ENCODE measurements at places on chromosomes 3 and 15. TPM values are rescaled to one million over a fixed set of nuclear protein-coding genes. Genes with fewer than 3 reads are reported as not detected.
A peak's percentile ranks its signal among the peaks of the same experiment; 100 is the strongest.

Gene SLC6A20
- 0.33 TPM for total RNA-seq

- DNase-seq = no peak
Measured at GRCh38 chr3:13051066-13051465, 22.2 kb downstream of the IQSEC1 start.

Gene COL6A6
- total RNA-seq = 0.17 TPM

Gene MOBP
- not detected for total RNA-seq

Gene SPTBN5
- total RNA-seq = 0.26 TPM

GRCh38 chr3:100024520-100025303 lies 89.6 kb downstream of the FILIP1L start:
- DNase-seq = no peak

GRCh38 chr3:31067004-31067403 lies 172.5 kb upstream of the GADL1 start:
- DNase-seq = no peak

GRCh38 chr15:96348112-96349027 lies 17.9 kb downstream of the NR2F2 start:
- no peak for DNase-seq

Gene CYP8B1
- total RNA-seq = not detected

Gene GPR87
- not detected for total RNA-seq

DNA sequence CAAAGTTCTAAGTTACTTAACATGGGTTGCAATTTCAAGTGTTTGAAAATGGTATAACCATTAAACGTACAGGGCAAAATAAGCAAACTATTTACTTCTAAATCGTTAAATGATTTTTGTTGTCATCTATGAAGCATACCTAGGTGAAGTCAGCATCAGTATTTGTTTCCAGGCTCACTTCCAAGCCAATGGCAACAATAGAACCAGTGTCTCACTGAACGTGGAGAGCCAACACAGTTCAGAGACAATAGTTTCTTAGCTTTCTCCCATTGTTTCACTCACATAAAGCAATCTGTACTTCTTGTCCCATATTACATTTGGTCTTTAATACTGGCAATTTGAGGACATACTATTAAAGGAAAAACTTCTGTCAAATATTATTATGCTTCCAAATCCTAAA lies 397.2 kb downstream of the MECOM start:
- no peak for DNase-seq

DNA sequence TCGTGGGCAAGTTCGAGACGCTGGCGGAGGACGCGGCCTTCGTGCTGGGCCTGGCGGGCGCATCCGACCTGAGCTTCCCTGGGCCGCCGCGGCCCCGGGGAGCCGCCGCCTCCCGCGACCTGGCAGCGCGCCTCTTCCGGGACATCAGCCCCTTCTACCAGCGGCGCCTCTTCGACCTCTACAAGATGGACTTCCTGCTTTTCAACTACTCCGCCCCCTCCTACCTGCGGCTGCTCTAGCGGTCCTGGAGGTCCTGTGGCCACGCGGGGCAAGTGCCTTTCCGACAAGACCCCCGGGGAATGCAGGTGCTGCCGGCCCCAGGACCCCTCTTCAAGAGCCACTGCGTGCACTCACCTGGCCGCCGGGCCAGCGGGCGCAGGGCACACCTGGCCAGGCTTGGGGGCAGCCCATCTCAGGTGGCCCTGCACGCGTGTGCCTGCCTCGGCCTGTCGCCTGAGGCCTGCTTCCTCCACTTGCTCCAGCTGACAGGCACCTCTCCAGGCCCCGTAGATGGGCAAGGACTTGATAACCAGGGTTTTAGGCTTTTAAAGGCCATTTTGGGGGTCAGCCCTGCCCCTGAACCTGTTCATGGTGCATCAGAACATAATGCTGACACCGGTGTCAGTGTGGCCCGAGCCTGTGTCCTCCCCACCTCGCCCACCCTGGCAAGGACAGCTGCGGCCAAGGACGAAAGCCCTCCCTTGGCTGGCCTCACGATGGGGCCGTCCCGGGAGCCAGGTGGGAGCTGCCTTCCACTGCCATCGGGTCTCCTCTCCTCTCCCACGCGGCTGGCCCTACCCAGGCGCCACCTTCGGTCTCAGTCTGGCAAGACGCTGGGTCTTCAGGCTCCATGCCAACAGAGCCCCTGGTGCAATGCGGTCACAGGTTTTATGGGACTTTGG lies 16.1 kb downstream of the C3orf22 start:
- no peak for DNase-seq

DNA sequence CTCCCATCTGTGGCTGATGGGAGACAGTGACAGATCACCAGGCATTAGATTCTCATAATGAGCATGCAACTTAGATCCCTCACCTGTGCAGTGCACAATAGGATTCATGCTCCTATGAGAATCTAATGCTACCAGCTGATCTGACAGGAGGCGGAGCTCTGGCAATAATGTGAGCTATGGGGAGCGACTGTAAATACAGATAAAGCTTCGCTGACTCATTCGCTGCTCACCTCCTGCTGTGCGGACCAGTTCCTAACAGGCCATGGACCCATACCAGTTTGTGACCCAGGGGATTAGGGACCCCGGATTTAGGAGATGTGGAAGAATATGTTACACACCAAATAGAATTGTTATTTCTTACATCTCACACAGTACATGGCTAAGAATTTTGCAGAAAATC lies 6.7 kb downstream of the ARGFX start:
- no peak for DNase-seq

DNA sequence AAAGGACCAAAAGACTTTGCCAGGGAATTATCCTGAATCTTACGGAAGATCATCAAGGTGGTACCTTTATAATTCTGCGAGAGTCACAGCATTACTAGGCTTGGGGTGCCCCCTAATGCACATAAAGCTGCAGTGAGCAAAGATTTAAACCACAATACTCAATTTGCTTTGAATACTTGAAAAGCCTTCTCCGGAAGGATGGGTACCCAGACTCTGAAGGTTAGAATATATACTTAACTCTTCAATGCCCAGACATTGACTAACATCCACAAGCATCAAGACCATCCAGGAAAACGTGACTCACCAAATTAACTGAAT lies 117.8 kb upstream of the KCNH8 start:
- DNase-seq = no peak

Gene HOMER2
- 54.8 TPM for total RNA-seq

- no peak for DNase-seq
Measured at GRCh38 chr3:197380786-197381185, 82.4 kb upstream of the DLG1 start.

GRCh38 chr15:65329984-65330735 lies 25.7 kb downstream of the RNU5B-1 start:
- DNase-seq = no peak

Gene ALG1L2
- not detected for total RNA-seq

DNA sequence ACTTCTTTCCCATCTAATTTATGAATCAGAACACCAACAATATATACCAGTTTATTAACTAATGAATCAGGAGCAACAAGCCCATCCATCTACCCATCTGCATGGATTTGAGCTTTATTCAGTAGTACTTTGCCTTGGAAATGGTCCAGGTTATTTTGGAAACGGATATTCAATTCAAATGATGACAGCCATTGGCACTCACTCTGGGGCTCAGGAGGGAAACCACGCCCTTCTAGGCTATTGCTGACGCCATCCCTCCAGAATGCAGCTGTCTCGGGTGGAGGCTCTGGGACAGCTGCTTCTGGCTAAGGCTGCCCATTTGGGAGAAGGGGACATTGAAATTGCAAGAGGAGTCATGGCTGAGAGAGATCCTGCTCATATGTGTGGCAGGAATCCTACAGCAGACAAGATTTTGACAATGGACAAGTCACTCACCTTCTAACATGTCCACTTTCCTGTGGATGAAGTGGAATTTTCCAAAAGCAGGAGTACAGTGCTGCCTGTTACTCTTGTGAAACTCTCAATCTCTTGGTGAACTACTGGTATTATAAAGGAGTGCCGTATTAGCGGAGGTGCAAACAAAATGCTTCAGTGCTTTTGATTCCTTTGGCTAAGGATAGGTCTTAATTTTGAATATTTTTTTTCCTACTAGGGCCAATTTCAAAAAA lies 29.3 kb upstream of the TRAK1 start:
- DNase-seq = no peak

Gene TP63
- total RNA-seq = 0.34 TPM

DNA sequence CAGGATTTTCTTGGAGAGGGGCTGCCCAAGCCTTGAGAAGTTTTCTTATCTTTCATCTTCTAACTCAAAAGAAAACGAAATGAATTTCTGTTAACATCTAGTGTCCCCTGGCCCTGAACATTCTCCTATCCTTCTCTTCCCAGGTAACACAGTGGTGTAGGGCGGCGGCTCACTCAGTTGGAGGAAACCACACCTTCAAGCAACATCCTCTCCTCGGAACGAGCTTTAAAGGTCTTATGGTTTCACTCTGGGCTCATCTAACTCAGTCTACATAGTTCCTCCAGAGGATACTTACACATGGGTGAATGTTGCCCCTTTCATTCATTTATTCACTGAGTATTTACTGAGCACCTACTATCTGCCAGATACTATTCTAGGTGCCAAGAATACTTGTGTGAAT lies 31.0 kb upstream of the KLHL6 start:
- DNase-seq = no peak

DNA sequence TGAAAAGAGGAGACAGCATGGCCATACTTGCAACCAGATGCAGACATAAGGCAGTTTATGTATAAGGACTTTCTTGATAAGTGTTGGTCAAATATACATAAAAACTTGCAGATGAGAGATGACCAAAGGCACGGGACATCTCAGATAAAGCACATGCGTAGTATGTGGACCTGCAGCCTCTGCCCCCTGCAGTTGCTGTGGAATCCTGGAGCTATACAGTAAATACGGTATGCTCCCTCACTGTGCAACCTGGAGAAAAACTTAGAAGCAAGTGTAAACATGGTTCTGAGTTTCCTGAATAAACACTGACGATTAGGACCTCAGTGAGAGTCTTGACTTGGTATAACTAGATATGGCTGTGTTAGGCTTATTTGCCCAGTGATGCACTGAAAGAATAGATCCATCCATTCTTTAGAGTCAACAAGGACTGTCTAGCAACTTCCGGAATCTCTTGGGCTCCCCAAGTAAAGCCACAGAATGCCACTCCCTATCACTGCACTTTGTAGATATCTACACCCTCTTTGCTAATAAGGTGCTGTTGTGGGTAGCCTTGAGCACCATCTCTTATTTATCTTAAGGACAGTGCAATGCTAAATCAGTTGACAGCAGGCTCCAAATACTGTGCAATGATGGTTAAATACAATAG lies 40.2 kb downstream of the GJD2 start:
- no peak for DNase-seq

GRCh38 chr15:90481023-90481422 lies 48.7 kb upstream of the CRTC3 start:
- DNase-seq = no peak

Gene WNT5A
- 45.9 TPM for total RNA-seq

DNA sequence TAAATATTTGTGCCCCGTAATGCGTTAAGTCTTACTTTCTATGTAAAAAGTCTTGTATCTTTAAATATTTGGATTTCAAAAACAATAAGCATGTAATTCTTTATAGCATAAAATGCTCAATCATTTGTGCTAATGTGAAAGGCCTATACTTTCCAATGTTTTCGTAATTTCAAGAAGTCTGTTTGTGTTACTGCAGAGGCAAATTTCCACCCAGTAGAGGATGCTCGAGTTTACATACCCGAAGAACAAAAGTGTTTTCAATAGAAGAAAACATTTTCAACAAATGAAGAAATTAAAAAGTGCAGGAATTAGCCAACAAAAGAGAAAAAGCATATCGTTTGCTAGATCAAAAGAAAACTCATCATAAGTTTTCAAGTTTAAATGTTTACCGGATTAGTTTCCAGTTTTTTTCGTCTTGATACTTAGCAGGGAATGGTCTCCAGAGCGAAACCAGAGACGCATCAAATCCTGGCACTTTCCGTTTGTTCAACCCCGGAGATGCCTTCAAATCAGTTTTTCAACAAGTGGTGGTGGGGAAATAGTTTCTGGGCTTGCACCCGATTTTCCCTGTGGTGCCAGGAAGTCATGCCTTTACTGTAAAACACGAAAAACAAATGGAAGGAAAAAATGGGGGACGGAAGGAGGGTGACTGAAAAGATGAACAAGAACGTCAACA lies 1.0 kb downstream of the CGGBP1 start:
- no peak for DNase-seq

GRCh38 chr15:55494931-55495330 lies 13.1 kb downstream of the DNAAF4 start:
- DNase-seq = no peak

- DNase-seq = no peak
Measured at GRCh38 chr3:189966843-189967242, 153.9 kb downstream of the P3H2 start.

GRCh38 chr15:90637693-90638092 lies 79.5 kb upstream of the BLM start:
- no peak for DNase-seq

DNA sequence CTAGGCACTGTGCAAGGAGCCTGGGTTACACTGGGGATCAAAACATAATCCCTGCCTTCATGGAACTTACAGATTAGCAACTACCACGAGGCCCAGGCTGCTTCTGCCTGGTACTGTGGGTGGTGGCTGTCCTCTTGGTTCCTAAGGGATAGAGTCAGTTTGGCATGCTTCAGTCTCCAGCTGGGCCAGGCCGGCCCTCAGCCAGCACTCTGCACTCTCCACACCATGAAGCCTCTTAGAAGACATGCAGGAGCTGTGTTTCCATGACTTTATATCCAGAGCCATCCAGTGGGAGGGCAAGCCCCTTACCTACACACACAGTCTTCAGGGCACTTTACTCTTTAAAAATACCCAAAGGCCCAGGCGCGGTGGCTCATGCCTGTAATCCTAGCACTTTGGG lies 54.4 kb downstream of the ATP1B3 start:
- no peak for DNase-seq

Gene SPATA12
- not detected for total RNA-seq

- DNase-seq = no peak
Measured at GRCh38 chr3:48469046-48469915, 22.7 kb downstream of the ATRIP start.

Gene KCNH8
- 0.33 TPM for total RNA-seq

DNA sequence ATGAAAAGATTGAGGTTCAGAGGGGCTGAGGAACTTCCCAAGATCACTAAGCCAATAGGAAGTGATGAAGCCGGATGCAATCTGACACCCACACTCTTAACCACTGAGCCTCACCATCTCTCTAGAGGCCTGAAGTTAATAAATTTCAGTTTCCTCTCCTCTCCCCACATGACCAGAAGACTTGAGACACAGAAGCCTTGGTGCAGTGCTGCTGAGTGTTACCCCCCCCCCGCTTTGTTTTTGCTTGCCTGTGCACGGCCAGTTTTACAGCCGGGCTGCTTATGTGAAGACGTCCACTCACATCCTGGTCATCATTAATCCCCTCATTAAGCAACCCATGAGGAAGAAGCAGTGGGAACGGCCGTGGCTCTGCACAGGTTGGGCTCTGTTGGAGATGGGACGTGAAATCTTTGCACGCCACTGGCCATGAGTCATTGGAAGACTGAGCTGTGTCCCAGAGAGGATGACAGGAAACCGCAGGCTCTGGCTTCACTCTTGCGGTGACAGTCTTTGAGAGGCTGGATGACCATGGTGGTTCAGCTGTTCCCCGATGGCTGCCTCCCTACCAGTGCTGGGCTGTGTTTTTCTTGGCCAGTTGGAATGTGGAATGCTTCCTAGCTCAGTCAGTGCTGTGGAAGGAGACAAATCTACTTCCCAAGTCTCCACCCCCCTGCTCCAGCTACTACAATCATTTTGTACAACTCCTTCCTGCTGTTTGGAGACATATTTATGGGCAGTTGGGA lies 232.6 kb upstream of the LRTM1 start:
- peak; percentile 57 for DNase-seq

Gene AADACL2
- total RNA-seq = 0.17 TPM

GRCh38 chr15:37823601-37824275 lies 110.7 kb upstream of the TMCO5A start:
- DNase-seq = no peak
